ENCODE measurements at places on chromosomes 12 and 14.

- DNase-seq, result no peak
Observed at GRCh38 chr12:54661048-54661447, 12.9 kb upstream of the DCD start.

- DNase-seq, result no peak
Observed at GRCh38 chr12:6532927-6533652, 1.2 kb upstream of the GAPDH start.

DNA sequence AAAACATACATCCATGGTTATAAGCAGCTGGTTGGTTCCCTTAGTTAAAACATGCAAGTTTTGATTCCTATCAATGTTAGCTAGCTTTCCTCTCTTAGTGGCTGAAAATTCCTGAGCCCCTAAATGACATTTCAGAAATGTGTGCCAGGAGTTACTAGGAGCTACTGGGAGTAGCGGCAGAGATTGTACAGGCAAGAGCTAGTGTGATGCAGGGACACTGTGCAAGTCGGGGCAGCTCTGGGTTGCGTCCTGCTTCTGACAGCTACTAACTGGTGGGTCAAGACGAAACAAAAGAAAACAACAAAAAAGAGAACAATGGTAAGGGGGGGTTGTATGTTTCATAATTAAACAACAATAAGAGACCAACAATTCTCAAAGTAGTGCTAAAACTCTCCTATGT lies 35.4 kb downstream of the LRIG3 start:
- DNase-seq, result no peak

GRCh38 chr12:113097716-113098440 lies 37.7 kb downstream of the RASAL1 start:
- DNase-seq, result no peak

GRCh38 chr12:89194683-89195082 lies 157.6 kb downstream of the DUSP6 start:
- DNase-seq, result no peak

DNA sequence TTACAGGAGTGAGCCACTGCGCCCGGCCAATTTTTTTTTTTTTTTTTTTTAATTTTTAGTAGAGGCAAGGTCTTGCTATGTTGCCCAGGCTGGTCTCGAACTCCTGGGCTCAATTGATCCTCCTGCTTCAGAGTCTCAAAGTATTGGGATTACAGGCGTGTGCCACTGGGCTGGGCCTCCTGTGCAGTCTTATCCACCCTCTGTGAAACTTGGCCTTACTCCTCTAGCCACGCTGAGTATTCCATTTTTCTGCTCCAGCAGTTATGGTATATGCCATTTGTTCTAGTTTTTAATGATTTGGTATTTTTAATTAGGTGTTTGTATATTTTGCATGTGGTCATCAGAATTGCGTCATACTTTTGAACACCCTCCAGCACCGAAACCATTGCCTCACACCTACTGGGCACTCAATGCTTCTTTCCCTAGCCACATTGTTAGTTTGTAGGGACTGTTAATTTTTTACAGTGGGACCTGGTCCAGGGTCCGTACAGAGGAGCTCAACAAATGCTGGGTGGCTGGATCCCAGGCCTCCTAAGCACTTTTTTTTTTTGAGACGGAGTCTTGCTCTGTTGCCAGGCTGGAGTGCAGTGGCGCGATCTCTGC lies 11.4 kb downstream of the RIOX1 start:
- DNase-seq, result no peak

- DNase-seq, result peak; percentile 84
Observed at GRCh38 chr12:121712461-121713256, at the start of gene TMEM120B. Gene TMEM120B, plus strand, starts transcription at chr12:121712752. Its CDS starts 144 bp downstream, at chr12:121712896.

- DNase-seq, result no peak
Observed at GRCh38 chr14:37594971-37595808, at the start of the genes FOXA1 and TTC6. Gene FOXA1, minus strand, starts transcription at chr14:37595249. Its CDS starts 277 bp downstream, at chr14:37594972. Gene TTC6, plus strand, starts transcription at chr14:37595629. Its CDS starts 26,436 bp downstream, at chr14:37622065.

DNA sequence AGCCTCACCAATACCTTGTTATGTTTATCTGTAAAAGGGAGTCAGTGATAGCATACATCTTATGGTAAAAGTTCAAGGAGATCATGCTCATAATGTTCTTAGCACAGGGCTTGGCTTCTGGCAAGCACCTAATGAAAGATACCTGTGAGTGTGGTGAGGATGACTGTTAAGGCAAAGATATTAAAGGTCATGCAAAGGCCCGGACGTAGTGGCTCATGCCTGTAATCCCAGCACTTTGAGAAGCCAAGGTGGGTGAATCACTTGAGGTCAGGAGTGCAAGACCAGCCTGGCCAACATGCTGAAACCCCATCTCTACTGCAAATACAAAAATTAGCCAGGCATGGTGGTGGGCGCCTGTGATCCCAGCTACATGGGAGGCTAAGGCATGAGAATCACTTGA lies 425.9 kb upstream of the TBX3 start:
- DNase-seq, result no peak

DNA sequence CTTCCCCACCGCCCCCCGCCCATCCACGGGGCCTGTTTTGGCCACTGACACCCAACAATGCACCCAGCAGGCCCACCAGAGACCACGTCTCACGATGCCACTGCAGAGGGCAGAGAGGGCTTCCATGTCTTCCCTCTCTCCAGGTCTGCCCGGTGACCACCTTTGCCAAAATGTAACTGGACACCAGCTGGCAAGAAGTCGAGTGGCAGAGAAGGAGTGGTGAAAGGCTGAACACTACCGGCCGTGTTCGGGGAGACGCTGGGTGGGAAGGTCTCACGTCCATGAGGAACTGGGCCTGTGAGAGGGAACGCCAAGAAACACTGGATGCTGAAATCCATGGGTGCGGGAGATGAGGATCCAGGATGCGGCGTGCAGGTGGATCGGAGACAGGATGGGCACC lies 308.2 kb downstream of the ADGRD1 start:
- no peak for DNase-seq

GRCh38 chr14:63241096-63241495 lies 36.9 kb downstream of the RHOJ start:
- DNase-seq, result no peak

DNA sequence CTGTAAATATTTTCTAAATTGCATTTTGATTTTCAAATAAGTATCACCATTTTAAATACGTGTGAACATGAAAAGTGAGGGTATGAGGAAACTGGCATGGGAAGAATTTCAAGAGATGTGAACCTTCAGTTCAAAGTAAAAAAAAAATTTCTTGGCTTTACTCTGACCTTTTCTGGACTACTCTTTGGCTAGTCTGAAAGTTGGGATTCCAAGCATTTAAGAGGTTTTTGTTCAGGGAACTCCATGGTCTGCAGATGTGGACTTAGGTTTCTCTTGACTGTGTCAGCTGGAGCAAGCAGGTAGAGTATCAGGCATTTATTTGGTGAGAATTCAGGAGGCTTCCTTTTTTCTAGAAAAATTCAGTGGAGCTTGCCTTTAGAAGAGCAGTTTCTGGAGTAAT lies 311.6 kb downstream of the LRIG3 start:
- DNase-seq, result no peak

- DNase-seq, result no peak
Observed at GRCh38 chr12:120658286-120659150, 18.1 kb downstream of the CABP1 start.

DNA sequence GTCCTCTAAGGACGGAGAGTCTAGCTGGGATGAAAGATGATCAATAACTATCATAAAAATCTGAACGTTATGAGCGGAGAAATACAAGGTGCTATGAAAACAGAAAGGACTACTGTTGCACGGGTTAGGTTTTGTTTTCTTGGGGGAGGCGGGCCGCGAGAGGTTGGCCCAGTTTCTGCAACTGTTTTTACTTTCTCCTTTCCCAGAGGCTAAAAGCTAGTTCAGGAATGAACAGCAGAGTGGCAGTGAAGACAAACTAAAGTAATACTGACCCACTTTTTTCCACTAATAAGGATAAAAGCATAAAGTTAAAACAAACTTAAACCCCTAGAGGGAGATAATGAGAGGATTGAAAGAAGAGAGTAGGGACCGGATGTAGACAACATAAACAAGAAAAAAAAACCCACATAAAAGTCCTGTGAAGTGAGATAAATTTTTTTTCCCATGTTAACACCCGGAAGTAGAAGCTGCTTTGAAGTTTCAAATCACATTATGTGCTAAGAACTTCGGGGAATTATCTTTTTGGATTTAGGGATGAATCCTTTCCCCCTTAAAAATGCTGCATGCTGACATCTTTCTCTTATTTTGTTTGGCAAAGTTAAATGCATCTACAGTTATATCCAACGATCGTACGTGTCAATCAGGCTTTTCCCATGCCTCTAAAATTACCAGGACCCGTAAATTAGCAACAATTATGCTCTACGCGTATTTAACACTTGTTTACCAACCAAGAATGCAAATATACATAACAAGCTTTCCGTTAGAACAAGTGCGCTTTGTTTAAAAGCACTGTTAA lies 1.0 kb upstream of the CDK17 start:
- peak; percentile 35 for DNase-seq

DNA sequence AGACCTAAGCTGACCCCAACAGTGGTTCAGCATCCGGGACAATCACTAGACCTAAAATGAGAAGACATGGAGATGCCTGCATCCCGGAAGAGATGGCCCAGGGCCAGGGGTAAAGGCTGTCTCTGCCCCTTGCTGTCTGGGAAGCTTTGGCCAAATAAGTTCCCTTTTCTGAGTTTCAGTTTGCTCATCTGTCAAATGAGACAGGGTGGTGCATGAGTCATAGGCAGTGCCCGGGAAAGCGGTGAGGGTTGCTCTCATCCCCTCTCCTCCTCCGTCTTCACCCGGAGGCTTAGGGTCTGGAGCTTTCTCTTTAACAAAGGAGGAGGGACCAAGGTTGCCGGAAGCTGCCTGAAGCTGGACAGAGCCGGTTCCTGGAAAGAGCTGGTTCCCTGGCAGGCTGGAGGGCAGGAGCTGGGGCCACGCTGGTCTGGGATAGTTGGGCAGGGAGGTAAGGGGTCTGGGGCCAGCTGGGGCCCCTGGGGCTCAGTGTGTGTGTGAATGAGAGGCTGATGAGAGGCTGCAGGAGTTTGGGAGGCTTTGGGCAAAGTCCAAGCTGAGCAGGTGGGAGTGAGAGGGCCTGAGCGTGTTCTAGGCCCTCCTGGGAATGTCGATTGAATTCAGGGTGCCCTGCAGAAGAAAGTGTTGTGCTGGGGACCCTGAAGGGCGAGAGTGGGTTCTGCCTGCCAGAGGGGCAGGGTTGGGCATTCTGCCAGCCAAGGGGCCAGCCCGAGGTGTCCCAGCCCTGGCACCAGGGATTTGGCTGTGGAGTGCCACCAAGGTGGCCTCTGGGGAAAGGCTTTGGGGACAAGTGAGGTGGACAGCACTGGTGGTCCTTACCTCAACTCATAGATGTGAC lies at the start of gene SDSL:
Gene SDSL, plus strand, starts transcription at position 351 of the 856 bp plus-strand sequence. CDS start 5,603 bp downstream, outside the sequence.
- peak; percentile 81 for DNase-seq

GRCh38 chr14:77053046-77053841 lies 24.7 kb upstream of the IRF2BPL start:
- DNase-seq, result peak; percentile 81

- DNase-seq, result no peak
Observed at GRCh38 chr14:83290447-83290846, 1756.8 kb upstream of the SEL1L start.

DNA sequence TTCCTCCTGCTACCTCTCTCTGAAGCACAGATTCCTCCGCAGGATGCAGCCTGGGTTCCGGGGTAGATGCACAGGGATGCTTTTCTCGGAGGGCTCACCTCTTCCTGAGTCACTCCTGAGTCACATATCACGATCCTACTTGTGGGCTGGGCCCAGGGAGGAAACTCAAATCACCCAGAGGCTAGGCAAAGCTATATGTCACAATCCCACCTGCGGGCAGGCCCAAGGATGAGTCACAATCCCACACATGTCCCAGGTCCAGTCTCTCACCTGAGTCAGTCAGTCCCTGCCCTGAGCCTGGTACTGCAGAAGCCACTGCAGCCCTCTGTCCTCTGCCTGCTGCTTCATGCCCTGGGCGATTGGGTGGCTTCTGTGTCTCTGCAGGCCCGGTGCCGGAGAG lies 149.0 kb upstream of the GSC start:
- DNase-seq, result no peak

All from CD4-positive, alpha-beta T cell treated with Interleukin-15 for 1 hour (primary cell).